Stimulated activated CD4-positive, alpha-beta T cell treated with anti-CD3 and anti-CD28 coated beads, Interleukin-1b, Interleukin-23, amount 100 ng/mL, for 48 hours (primary cell): ENCODE measurements at places on chromosomes 12 and 14.

GRCh38 chr12:75525263-75525662, 13.9 kb upstream of the KRR1 start:
- no peak for DNase-seq

DNA sequence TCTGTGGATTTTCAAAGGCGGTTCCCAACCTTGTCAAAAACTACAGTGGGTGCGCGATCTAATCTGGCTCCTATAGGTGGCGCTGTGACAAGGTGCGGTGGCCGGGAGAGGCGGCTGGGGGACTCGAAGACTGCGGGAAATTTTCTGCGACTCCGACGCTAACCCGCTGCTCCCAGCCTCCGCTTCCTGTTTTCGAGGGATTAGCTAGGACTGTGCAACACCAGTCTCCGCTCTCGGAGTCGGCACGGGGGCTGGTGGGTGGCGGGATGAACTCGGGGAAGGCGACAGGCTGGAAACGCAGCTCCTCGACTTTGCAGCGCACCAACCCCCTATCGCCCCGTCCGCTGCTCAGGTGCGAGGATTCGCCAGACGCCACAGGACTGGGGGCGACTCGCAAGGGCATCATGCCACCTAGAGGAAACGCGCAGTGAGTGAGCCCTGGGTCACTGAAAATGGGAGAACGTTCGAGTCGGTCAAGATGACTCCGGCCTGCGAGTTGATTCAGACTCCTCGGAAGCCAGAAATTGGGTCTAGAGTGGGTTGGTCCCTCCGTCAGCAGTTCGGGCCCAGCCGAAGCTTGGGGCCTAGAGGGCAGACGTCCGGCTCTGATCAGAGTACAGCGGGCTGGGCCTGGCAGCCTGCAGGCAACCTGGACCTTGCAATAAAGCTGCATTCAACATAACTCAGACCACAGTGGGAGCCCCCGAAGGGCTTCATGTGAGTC, 5.5 kb upstream of the PAX9 start:
- peak; percentile 39 for DNase-seq

DNA sequence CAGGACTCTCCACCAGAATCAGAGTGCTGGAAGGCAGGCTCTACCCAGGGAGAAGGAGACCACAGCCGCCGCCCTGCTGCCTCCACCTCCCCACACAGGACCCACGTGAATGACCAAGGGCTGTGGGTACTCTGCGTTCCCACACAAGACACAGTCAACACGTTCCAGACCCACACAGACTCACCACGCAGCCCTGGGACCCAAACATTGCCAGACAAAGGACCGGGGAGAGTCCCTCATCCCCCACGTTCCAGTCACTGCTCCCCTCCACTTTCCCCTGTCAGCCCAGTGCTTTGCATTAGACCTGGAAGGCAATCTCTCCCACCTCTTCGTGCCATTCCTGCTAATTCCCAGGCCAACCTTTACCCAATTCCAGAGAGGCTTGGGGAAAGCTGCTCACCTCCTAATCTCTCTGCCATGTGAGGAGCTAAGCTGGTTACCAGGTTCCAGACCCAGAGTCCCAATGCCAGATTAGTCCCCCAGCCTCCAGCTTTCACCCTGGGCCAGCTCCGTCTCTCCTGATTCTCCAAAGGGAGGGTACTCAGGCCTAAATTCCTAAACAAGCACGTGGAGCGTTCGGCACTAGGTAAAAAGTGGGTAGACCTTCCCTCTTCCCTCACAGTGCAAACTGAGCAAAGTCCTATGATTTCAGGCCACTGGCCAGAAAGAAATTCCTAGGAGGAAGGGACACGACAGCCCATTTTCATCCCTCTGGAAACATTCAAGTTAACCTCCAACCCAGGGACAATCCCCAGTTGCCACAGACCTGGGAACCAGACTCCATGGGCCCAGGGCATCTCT, 4.9 kb downstream of the SLC6A13 start:
- no peak for DNase-seq

DNA sequence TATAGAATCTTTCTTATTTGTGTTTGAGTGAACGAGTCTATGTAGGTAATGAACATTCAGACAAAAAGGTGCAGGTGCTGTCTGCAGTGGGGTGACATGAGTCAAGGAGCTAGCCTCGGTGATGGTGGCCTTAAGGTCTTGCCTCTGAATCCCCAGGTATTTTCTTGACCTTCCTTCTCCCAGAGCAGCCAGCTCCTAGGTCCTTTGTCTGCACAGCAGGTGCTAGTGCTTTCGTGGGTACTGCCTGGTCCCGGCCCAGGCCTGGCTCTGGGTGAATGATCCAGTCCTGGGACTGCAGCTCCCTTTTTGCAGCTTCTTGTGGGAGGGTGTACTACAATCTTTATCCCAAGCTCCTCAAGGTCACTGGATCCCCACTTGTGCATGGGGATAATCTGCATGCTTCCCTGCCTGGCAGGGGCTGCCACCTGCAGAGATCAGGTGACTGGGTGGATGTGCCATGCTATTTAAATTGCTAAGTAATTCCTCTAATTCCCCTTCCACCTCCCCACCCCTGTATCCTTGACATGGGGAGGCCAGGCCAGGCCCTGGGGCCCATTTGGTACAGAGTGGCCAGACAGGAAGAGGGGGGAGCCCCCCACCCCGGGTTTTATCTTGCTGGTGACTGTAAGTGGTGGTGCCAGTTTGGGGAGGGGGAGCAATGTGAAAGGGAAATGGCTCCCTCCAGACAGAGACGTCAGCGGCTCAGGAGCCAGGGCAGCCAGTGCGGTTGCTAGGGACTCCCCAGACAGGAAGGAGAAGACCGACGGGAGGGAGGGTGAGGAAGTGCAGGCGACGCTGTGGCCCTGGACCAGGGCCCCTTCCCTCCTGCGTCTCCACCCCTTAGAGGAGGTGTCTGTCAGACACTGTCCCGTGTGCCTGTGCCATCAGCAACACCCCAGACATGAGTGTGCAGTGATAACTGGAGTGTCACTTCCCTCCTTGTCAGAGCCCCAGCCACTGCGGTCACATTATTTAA, 6.7 kb downstream of the VASH1 start:
- peak; percentile 64 for DNase-seq

- DNase-seq = no peak
Measured at GRCh38 chr12:69515394-69515930, 45.3 kb downstream of the FRS2 start.

- no peak for DNase-seq
Measured at GRCh38 chr12:15230751-15231150, 9.5 kb upstream of the RERG start.

- DNase-seq = no peak
Measured at GRCh38 chr12:53431187-53431586, 7.5 kb downstream of the AMHR2 start.

DNA sequence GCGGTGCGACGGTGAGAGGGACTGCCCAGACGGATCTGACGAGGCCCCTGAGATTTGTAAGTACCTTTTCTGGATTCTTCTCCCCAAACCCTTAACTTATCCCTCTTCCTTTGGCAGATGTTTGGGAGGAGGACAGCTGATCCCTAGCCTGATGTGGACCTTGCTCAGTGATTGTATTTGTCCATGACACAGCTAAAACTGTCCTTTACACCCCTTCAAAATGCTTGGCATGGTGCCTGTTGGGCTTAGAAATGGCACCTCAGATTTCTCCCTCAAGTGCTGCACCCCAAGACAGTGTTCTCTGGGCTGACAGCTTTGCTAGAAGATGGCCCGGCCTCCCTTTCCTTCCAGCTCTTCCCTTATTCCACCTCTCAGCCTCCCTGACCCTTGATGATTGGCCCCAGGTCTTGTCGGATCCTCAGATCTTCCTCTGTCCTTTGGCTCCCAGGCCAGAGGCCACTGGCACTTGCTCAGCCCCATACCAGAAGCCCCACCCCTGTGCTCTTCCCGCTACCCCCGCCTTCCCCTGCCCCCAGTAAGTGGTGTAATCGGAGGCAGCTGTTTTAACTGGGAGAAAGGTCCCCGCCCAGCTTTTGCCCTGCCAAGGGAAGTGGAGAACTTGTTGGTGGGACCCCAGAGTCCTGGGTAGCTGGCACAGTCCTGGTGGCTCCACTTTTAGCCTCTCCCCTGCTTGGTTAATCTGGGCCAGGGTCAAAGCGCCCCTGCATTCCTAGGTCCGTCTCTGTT, 8.7 kb downstream of the LRP1-AS start:
- DNase-seq = no peak
